ENCODE measurements at places on chromosomes 1 and 21.
A peak's percentile ranks its signal among the peaks of the same experiment; 100 is the strongest.

- no peak for DNase-seq
- H3K4me1 ChIP-seq: peaks cover 24% of the 10 kb centered on the region
- no peak overlapping the region for H3K27ac ChIP-seq
These were observed 29.9 kb upstream of the SLC44A3 start for GRCh38 chr1:94790246-94790645.

- no peaks in the 10 kb centered on the region for H3K36me3 ChIP-seq
- no peak for DNase-seq
- H3K4me1 ChIP-seq: no peaks in the 10 kb centered on the region
- no peaks in the 10 kb centered on the region for H3K27me3 ChIP-seq
- H3K4me3 ChIP-seq: no peak overlapping the region
- H3K27ac ChIP-seq: no peak overlapping the region
These were observed 36.0 kb downstream of the KRTAP10-1 start for GRCh38 chr21:44503901-44504399.

DNA sequence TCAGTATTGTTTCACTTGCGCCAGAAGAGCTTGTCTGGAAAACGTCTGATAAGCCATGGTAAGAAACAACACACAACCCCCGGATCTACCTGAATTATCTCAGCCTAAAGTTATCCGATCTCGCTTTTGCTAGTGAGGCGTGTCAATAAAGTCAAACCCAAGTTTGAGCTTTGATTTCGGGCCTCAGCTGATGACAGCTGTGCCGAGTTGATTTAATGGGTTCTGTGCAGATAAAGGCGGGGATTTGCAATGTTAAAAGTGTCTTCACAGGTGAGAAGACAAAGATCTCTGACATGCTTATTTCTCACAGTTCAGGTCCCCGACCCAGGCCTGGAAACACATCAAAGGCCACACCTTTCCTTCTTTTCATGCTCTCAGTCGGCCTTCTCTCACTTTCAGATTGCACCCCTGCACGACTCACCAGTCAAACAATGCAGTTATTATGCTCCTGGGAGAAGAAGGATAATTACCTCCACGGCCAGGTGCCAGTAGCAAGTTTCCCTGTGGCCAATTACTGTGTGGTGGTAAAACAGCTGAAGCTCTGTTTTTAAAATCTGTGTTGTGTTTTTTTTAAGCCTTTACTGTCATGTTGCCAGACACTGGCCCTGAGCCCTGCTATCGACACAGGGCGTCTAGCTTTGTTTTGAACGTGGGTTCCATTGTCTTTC, 245.3 kb upstream of the RUNX1 start:
- H3K27ac ChIP-seq: no peak overlapping the region
- no peaks in the 10 kb centered on the region for H3K4me1 ChIP-seq
- H3K36me3 ChIP-seq: no peaks in the 10 kb centered on the region
- no peaks in the 10 kb centered on the region for H3K27me3 ChIP-seq

DNA sequence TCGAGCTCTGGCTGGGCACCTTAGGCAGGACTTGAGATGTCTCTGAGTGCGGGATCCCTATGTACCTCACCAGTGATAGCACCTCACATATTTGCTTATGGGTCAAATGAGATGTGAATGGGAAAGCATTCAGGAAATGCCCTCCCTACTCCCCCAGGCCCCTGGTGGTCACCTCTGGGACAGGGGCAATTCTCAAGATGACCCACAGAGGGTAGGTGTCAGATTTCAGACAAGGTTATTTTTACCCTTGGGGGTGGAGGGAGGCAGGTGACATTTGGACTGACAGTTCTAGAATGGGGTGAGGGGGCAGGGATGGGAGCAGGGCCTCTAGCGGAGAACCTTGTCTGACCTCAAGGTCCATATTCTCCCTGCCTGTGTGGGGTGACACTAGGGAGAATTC, 27.1 kb downstream of the ACOT11 start:
- no peaks in the 10 kb centered on the region for H3K36me3 ChIP-seq
- no peak overlapping the region for H3K27ac ChIP-seq
- H3K27me3 ChIP-seq: no peaks in the 10 kb centered on the region
- H3K4me1 ChIP-seq: peaks cover 6% of the 10 kb centered on the region
- no peak overlapping the region for H3K4me3 ChIP-seq
- no peak for DNase-seq

- no peak for DNase-seq
- no peak overlapping the region for H3K4me3 ChIP-seq
These were observed 25.0 kb downstream of the TATDN3 start for GRCh38 chr1:212816567-212817278.

- H3K36me3 ChIP-seq: no peaks in the 10 kb centered on the region
- H3K27me3 ChIP-seq: no peaks in the 10 kb centered on the region
- no peak overlapping the region for H3K27ac ChIP-seq
These were observed 68.8 kb upstream of the RGS1 start for GRCh38 chr1:192506741-192507155.

- H3K36me3 ChIP-seq: no peaks in the 10 kb centered on the region
- no peaks in the 10 kb centered on the region for H3K27me3 ChIP-seq
- H3K27ac ChIP-seq: no peak overlapping the region
- no peak overlapping the region for H3K4me3 ChIP-seq
- no peaks in the 10 kb centered on the region for H3K4me1 ChIP-seq
These were observed 81.9 kb downstream of the SLC25A24 start for GRCh38 chr1:108117945-108118902.

DNA sequence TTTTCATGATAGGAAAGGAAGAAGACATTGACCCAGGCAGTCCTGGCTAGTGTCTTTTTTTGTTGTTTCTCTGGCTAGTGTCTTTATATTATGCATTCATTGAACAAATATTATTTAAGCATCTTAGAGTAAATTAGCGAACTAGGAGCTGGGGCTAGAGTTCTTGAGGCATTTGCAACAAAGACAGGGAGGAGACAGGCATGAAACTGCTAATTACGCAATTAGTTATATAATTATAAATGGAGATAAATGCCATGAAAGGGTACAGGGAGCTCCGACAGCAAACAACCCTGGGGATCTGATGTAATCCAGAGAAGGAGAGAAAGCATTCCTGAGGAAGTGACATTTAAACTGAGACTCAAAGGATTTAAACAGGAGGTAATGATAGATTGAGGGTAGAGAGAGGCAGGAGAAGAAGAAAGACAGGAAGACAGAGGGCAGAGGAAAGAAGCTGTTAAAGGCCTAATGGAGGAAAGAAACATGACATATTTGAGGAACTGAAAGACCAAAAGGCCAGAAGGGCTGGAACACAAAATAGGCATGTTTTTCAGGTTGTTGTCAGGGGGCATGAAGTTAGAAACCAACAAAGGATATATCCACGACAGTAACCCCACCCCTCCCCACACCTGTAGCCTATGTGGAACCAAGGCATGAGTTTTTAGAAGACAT, 99.5 kb upstream of the GJB5 start:
- H3K27me3 ChIP-seq: no peaks in the 10 kb centered on the region
- no peak for DNase-seq
- H3K36me3 ChIP-seq: no peaks in the 10 kb centered on the region
- no peak overlapping the region for H3K27ac ChIP-seq
- no peaks in the 10 kb centered on the region for H3K4me1 ChIP-seq

- H3K4me3 ChIP-seq: no peak overlapping the region
- DNase-seq: no peak
- no peaks in the 10 kb centered on the region for H3K36me3 ChIP-seq
- H3K27ac ChIP-seq: no peak overlapping the region
- H3K27me3 ChIP-seq: no peaks in the 10 kb centered on the region
These were observed 142.6 kb upstream of the CXADR start for GRCh38 chr21:17370263-17370662.

DNA sequence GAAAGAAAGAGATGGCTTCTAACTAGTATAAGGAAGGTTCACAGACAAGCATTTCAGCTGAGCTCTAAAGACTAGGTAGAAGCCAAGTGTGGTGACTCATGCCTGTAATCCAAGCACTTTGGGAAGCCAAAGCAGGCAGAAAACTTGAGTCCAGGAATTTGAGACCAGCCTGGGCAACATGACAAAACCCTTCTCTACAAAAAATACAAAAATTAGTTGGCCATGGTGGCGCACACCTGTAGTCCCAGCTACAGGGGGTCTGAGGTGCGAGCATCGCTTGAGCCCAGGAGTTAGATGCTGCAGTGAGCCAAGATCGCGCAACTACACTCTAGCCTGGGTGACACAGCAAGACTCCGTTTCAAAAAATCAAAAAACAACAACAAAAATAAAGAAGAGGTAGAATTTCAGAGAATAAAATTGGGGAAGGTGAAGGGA, 27.8 kb downstream of the FBXO42 start:
- DNase-seq: peak; percentile 79
- H3K27me3 ChIP-seq: no peaks in the 10 kb centered on the region
- H3K4me1 ChIP-seq: peaks cover 4% of the 10 kb centered on the region
- peaks cover 7% of the 10 kb centered on the region for H3K36me3 ChIP-seq

- no peaks in the 10 kb centered on the region for H3K27me3 ChIP-seq
- H3K36me3 ChIP-seq: no peaks in the 10 kb centered on the region
- no peak for DNase-seq
These were observed 91.5 kb downstream of the TIAM1 start for GRCh38 chr21:31252611-31253010.

- no peak for DNase-seq
- no peak overlapping the region for H3K27ac ChIP-seq
- H3K27me3 ChIP-seq: no peaks in the 10 kb centered on the region
- no peaks in the 10 kb centered on the region for H3K4me1 ChIP-seq
These were observed 6.1 kb downstream of the GPSM2 start for GRCh38 chr1:108882837-108883236.

- H3K4me1 ChIP-seq: peaks cover 63% of the 10 kb centered on the region
- DNase-seq: peak; percentile 57
- H3K36me3 ChIP-seq: peaks cover 34% of the 10 kb centered on the region
- H3K27me3 ChIP-seq: no peaks in the 10 kb centered on the region
- H3K27ac ChIP-seq: peak overlapping the region; percentile 99
These were observed 3.0 kb downstream of the ZC3H12A start for GRCh38 chr1:37477198-37477931.

- H3K36me3 ChIP-seq: no peaks in the 10 kb centered on the region
- no peak overlapping the region for H3K27ac ChIP-seq
- no peak for DNase-seq
- H3K27me3 ChIP-seq: no peaks in the 10 kb centered on the region
These were observed 1009.9 kb downstream of the ADGRL2 start for GRCh38 chr1:82810601-82811000.

GRCh38 chr1:53951697-53952096, 5.5 kb downstream of the LRRC42 start:
- H3K27ac ChIP-seq: no peak overlapping the region
- DNase-seq: no peak
- no peaks in the 10 kb centered on the region for H3K27me3 ChIP-seq
- H3K36me3 ChIP-seq: peaks cover 30% of the 10 kb centered on the region
- H3K4me3 ChIP-seq: no peak overlapping the region
- peaks cover 5% of the 10 kb centered on the region for H3K4me1 ChIP-seq

DNA sequence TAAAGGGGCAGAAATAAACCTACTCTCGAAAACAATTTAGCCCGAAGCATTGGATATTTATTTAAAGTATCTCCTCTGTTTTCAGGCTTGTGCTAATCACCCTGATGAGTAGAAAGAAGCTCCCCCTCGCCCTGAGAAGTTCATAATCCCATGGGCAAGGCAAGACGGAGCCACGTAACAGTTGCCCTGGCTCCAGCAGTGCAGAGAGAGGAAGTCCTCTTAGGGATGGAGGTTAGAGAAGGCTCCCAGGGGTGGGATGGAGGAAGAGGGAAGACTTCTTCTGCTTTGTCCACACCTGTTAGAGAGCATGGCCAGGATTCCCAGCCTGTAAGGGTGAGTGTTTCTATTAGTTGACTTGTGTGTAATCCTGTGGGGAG, 3.4 kb upstream of the GPR25 start:
- no peaks in the 10 kb centered on the region for H3K27me3 ChIP-seq
- H3K4me3 ChIP-seq: no peak overlapping the region
- no peak for DNase-seq
- H3K4me1 ChIP-seq: peaks cover 9% of the 10 kb centered on the region
- H3K27ac ChIP-seq: no peak overlapping the region

DNA sequence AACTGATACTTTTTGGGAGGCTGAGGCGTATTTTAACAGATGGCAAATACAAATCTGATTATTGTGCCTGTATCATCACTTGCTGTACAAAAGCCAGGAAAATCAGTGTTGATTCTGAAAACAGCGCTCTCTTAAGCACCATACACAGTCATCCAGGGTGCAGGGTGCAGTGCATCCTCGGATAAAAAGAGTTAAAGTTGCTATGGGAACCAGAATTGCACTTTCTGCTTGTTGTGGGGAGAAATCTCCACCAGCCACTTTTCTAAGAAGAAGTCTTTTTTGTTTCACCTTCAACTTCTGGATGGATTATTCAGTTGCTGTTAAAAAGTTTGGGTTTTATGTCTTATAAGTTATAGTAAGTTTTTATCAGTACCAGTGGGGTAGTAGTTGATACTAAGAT, 3.8 kb downstream of the LAMC1 start:
- H3K27me3 ChIP-seq: no peaks in the 10 kb centered on the region
- no peak overlapping the region for H3K27ac ChIP-seq
- no peaks in the 10 kb centered on the region for H3K4me1 ChIP-seq
- no peaks in the 10 kb centered on the region for H3K36me3 ChIP-seq
- DNase-seq: no peak

DNA sequence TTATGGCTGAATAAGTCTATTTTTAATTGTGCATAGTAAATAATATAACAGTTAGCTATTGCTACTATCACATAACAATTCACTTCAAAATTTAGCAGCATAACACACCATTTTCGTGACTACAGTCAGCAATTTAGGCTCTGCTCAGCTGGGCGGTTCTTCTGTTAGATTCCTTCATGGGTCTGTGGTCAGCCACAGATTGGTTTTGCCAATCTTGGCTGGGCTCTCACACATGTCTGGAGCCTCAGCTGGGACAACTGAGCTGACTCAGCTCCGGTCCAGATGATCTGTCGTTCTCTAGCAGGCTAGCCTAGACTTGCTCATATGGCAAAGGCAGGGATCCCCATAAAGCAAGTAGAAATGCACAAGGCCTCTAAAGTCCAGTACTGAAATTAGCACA, 15.1 kb upstream of the CDC42BPA start:
- no peak overlapping the region for H3K27ac ChIP-seq
- H3K36me3 ChIP-seq: no peaks in the 10 kb centered on the region
- H3K4me1 ChIP-seq: no peaks in the 10 kb centered on the region
- DNase-seq: no peak
